ENCODE measurements at places on chromosomes 4 and X.

- no peak for DNase-seq
Measured at GRCh38 chr4:25236971-25237370, 3.1 kb downstream of the PI4K2B start.

DNA sequence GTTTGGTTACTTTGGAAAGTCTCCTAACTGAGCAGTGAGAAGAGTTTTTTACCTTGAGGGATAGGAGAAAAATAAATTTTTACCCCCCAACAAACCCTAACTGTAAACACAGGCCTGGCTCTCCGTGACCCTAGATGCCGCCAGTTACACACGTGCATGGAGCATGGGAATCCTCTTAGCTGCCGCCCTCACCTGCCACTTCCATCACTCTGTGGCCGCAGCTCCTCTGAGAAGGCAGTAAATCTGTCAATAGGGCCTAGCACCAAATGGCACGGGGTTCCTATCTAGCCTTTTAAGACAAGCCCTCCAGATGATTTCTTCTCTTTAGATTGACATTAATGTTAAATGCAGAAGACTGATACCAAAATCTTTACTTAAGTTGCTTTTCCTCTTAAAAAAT is 330.3 kb upstream of the FAM241A start:
- no peak for DNase-seq

GRCh38 chrX:37638047-37638446 is 47.5 kb upstream of the XK start:
- DNase-seq = no peak

DNA sequence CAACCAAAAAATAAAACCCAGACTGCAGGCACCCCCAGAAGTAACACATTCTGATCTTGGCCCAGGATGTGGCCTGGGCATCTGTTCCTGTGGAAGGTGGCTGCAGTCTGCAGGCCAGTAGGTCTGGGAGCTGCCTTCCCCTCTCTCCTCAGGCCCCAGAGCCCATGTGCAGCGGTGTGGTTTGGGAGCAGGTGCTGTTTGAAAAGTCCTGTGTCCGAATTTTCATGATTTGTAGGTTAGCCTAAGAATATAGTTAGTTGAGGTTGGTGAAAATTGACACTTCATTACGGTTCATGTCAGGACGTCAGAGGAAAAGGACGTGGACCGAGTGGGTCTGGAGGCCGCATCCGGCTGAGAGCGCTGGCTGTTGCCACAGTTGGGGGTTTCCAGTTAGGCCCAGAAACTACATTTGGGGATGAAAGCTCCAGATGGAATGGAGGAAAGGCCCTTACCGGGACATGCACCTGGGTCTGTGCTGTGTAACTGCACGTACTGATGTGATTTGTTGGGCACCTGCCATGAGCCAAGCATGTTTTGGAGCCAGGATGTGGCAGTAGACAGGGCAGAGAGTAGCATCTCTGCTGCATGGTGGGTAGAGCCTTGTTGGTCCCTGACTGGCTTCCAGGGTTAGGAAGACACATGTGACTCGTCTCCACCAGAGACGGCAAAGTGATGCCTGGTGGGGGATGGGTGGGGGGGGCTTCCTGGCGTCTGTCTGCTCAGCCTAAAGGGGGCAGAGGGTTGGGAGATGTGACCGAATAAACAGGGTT is 21.7 kb upstream of the HGFAC start:
- no peak for DNase-seq

- DNase-seq = no peak
Measured at GRCh38 chrX:46686003-46686645, 72.8 kb downstream of the SLC9A7 start.

DNA sequence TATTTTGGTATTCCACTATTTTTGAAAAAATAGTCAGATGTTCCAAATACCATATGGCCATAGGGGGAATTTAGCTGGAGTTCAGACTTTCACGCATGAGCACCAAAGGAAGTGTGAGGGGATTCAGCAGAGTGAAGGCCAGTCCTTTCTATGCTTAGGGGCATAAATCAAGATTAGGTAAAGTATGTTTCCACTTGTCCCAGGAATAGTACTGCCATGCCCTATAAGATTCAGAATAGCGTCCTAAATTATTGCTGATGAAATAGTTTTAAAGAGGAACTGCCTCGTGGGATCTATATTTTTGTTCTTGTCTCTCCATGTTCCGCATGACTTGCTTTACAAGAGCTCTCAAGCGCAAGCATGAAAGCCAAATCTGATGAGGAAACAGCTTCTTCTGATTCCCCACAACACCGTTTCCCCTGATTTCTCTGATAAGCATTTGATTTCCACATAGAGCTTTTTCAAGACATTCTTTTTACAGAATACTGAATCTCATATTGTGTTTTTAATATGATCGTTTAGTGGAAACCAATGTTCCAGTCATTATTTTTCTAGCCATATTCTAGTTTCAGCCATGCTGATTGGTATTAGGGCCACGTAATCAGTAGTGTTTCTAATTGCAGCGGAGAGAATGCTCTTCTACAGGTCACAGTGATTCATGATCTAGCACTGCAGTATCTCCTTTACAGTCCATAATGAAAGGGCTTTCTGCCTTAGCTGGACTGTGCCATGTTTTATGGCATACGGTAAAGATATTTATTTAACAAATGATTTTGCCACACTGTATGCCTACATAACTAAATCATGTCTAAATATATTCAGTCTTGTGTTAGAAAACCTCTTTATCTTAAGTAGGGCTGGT is 492.3 kb downstream of the CENPC start:
- DNase-seq = no peak

- no peak for DNase-seq
Measured at GRCh38 chr4:17968721-17969120, 52.8 kb downstream of the LCORL start.

- no peak for DNase-seq
Measured at GRCh38 chr4:76272073-76272472, 20.6 kb downstream of the FAM47E start.

DNA sequence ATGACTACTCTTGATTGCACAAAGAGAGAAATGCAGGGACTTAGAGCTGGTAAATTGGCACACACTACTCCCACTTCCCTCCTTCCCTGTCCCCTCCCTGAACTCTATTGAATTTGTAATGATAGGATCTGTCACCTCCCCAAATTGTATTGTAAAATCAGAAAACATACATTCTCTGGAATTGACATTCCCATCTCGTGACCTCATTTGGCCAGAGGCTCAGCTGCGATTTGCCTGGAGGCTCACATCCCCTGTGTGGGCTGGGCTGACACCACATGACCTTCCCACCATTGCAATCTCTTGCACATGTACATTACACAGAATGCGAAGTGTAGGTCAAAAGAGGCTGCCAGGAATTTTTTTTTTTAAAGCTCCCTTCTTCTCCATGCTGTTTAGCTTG is 172.1 kb downstream of the MID1IP1 start:
- no peak for DNase-seq

DNA sequence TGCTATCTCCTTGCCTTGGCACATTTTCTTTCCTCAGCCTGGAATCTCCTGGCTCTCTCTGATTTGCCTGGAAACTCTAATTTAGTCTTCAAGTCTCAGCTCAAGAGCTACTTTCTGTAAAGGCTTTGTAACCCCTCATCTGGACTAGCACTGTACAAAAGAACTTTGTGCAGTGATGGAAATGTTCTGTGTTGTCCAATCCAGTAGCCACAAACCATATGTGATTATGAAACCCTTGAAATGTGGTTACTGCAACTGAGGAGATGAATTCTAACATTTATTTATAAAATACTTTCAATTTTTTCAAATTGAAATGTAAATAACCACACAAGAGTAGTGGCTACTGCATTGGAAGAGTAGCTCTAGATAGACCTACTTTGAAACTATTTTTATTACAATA is 66.6 kb upstream of the HS3ST1 start:
- DNase-seq = no peak

DNA sequence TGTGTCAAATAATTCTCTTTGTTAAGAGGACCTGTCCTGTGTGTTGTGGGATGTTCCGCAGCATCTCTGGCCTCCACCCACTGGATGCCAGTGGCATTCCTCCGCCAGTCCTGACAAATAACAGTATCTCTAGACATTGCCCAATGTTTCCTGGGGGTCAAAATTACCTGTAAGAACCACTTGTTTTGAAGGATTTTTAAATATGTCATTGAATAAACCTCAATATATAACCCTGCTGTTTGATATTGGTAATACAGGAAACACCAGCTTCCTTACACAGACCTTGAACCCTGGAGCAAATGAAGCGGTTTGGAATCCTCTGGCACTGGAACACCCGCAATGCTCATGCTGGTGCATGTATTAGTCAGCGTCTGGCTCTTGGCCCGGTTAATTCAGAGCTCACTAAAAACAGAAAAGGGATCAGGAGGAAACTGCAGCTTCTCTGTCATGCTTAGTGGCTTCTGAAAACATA is 101.3 kb downstream of the TBL1X start:
- DNase-seq = peak; percentile 73

DNA sequence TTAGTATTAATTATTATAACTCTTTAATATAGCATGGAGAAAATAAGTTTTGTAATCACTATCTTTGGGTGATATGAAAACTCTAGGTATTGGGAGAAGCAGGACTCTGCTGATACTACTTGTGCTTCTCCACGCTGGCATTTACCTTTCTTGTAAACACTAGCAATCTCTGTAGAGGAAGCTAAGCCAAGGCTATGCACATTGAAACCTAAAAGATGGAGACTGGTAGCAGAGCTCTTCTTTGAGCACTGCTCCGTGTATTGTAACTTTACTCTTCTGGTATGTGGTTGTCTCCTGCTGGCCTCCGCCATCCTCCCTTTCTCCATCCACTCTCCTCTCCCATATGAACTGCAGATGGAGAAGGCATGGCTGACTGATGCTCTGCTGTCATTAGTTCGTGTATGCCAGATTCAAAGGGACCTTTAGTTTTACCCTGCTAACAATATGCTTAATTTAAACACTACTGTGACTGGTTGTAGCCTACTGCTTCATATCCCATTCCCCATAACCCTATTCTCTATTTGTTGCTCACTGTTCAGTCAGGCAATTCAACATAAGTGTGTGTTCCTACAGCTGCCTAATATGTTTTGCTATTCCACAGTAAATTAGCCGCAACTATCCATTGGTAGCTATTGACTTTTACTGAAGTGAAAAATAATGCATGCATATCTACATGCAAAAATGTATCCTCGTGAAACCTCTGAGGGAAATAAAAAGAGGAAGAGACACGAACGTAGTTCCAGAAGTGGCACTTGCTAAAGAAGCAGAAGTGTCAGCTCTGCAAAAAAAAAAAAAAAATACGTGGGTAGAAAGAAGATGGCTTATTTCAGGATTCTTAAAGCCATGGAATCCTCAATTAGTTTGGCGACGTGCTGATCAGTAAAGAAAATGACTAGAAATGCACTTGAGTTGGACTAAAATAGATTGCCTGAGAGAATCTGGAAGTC is 55.6 kb upstream of the CCSER1 start:
- no peak for DNase-seq

GRCh38 chr4:2787230-2788100 is 5.4 kb upstream of the SH3BP2 start:
- DNase-seq = no peak

GRCh38 chrX:134883137-134883700 is 107.6 kb upstream of the SMIM10 start:
- no peak for DNase-seq

DNA sequence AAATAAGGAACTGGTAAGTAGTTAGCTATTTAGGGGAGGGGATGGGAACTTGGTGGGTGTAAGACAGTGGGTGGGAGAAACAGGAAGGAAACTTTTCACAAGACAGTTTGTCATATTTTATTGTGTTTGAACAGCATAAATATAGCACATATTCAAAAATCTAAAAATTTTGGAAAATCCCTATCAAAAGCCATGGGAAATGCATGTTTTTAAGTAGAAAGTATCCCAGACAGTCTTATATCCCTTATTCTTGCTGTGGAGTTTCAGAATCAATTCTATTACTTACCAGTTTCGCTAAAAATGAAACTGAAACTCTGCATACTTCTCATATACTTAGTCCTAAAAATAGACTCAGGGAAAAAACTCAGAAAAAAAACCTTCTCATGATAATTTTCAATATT is 22.3 kb upstream of the RASGEF1B start:
- no peak for DNase-seq
